ENCODE measurements at places on chromosomes 2 and 18. TPM values are rescaled to one million over a fixed set of nuclear protein-coding genes. Genes with fewer than 3 reads are reported as not detected.

KCNJ3 gene
- polyA plus RNA-seq, result 0.27 TPM

THSD7B gene
- 4.5 TPM for polyA plus RNA-seq

CERKL gene
- polyA plus RNA-seq, result 8.1 TPM

INPP5D gene
- polyA plus RNA-seq, result 15.1 TPM

ANKRD53 gene
- 3.0 TPM for polyA plus RNA-seq

IL1RN gene
- 1.3 TPM for polyA plus RNA-seq

REG3A gene
- polyA plus RNA-seq, result not detected

GRCh38 chr2:65320946-65321345 is 93.3 kb downstream of the ACTR2 start:
- no peaks in the 10 kb centered on the region for H3K27me3 ChIP-seq
- H3K36me3 ChIP-seq, result peaks cover 9% of the 10 kb centered on the region
- H3K4me3 ChIP-seq, result no peak overlapping the region
- no peaks in the 10 kb centered on the region for H3K4me1 ChIP-seq

DNA sequence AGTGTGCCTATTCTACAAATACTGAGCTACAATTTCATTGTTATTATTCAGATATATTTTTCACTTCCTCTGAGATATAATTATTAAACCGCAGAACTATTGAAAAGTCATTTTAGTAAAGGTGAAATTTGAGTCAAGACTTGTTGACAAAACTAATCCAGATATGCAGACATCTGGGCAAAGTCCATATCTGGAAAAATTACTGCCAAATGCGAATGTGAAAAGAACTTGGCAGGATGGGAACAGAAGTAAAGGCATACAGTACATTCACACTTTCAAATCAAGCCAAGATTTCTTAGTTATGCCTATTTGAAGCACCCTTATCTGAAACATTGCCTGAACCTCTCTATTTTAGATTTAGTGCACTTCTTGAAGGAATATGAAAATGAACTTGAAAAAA is 923.6 kb downstream of the CCDC85A start:
- no peak overlapping the region for H3K4me3 ChIP-seq
- no peak overlapping the region for H3K27ac ChIP-seq
- H3K4me1 ChIP-seq, result no peaks in the 10 kb centered on the region
- DNase-seq, result no peak

- H3K4me3 ChIP-seq, result peak overlapping the region; percentile 85
- peaks cover 31% of the 10 kb centered on the region for H3K4me1 ChIP-seq
- H3K27me3 ChIP-seq, result no peaks in the 10 kb centered on the region
- H3K27ac ChIP-seq, result no peak overlapping the region
Observed at GRCh38 chr2:242088471-242089212, 219.1 kb downstream of the RTP5 start.

- no peak overlapping the region for H3K4me3 ChIP-seq
- no peaks in the 10 kb centered on the region for H3K36me3 ChIP-seq
- DNase-seq, result no peak
- H3K4me1 ChIP-seq, result no peaks in the 10 kb centered on the region
- H3K27ac ChIP-seq, result no peak overlapping the region
Observed at GRCh38 chr2:239908308-239908707, 116.8 kb downstream of the NDUFA10 start.

GRCh38 chr2:88212251-88212790 is 42.2 kb downstream of the THNSL2 start:
- no peak for DNase-seq
- no peak overlapping the region for H3K4me3 ChIP-seq
- H3K4me1 ChIP-seq, result no peaks in the 10 kb centered on the region
- H3K27ac ChIP-seq, result no peak overlapping the region
- no peaks in the 10 kb centered on the region for H3K36me3 ChIP-seq
- H3K27me3 ChIP-seq, result peaks cover 4% of the 10 kb centered on the region

DNA sequence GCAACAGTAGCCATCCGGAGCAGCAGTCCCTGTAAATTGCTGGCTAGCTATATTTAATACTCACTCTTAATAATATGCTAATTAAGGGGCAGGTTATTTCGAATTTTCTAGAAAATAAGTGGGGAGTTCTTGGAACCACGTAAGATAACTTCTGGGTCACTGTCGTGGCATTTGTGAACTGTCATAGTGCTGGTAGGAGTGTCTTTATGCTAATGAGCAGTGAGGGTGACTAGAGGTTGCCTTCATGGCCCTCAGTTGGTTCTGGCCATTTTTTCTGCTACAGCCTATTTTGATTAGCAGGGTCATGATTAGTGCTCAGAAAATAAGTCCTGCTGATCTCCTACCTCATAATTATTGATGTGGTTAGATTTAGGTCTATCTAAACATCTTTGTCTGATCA is 249.9 kb upstream of the RASGRP3 start:
- no peaks in the 10 kb centered on the region for H3K36me3 ChIP-seq
- no peak overlapping the region for H3K4me3 ChIP-seq
- no peaks in the 10 kb centered on the region for H3K4me1 ChIP-seq
- DNase-seq, result no peak

- H3K4me3 ChIP-seq, result no peak overlapping the region
Observed at GRCh38 chr2:239479471-239479870, 78.7 kb upstream of the HDAC4 start.

DNA sequence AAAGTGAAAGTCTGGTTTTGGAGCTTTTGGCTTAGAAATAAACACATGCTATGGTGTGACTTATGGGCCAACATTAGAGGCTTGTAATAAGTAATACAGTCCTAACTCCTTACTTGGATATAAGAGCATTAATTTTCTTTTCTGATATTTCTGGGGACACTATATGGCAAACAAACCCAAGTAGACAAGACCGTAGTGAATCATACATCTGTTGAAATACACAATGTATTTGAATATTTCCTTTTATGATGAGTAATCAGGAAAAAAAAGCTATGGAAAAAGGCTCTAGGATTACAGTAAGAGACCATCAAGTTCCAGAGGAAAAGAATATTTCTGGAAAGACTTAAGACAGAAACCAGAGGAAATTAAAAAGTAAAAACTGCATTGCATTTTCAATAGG is 146.0 kb upstream of the CYP26B1 start:
- no peak overlapping the region for H3K4me3 ChIP-seq
- DNase-seq, result no peak
- no peaks in the 10 kb centered on the region for H3K4me1 ChIP-seq
- H3K36me3 ChIP-seq, result no peaks in the 10 kb centered on the region
- H3K27me3 ChIP-seq, result no peaks in the 10 kb centered on the region

DNA sequence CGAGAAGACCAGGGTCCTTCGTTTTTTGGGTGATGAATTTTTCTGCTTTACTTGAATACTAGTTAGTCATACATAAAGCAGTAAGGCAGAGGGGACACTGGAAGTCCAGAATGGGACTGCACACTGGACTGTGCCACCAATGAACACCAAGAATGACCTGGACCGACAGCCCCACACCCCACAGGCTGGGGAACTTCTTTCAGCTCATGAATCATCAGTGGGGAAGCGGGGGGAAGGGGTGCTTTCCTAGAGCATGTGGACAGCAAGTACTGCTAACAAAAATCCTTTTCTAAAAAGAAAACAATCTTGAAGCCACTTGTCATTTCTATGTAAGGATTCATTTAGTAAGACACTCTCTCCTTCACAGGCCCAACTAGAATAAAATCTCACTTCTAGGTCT is 86.0 kb downstream of the DTNB start:
- no peak overlapping the region for H3K27ac ChIP-seq
- no peak for DNase-seq
- no peak overlapping the region for H3K4me3 ChIP-seq
- H3K4me1 ChIP-seq, result peaks cover 22% of the 10 kb centered on the region

DNA sequence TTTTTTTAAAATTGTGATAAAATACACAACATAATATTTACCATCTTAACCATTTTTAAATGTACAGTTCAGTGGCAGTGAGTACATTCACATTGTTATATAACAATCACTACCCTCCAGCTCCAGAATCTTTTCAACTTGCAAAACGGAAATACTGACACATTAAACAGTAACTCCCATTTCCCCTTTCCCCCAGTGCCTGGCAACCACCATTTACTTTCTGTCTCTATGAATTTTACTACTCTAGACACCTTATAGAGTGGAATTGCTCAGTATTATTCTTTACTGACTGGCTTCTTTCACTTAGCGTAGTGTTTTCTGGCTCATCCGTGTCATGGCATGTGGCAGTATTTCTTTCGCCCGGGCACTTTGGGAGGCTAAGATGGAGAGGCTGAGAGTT is 32.6 kb downstream of the FASTKD2 start:
- no peak overlapping the region for H3K4me3 ChIP-seq
- peaks cover 9% of the 10 kb centered on the region for H3K36me3 ChIP-seq
- H3K27me3 ChIP-seq, result no peaks in the 10 kb centered on the region
- peak; percentile 11 for DNase-seq

DNA sequence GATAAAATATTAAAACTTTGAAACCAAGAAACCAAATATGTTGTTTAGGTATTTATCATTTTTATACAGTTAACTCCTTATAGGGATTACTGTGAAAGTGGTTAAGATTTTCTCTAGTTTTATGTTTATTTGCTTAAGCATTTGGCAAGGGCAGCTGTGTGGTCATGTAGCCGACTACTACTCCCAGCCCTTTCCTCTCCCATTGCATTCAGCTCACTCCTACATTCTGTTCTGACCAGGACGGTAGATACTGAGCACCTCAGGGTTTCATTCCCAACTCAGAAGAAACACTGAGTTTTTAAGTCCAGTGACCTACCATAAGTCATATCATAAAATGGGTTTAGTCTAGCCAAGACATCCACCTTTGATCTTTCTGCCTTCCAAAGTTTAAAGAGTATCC is 19.8 kb downstream of the FZD5 start:
- H3K4me1 ChIP-seq, result no peaks in the 10 kb centered on the region
- no peak overlapping the region for H3K4me3 ChIP-seq
- no peak for DNase-seq
- H3K27me3 ChIP-seq, result no peaks in the 10 kb centered on the region
- H3K36me3 ChIP-seq, result no peaks in the 10 kb centered on the region

DNA sequence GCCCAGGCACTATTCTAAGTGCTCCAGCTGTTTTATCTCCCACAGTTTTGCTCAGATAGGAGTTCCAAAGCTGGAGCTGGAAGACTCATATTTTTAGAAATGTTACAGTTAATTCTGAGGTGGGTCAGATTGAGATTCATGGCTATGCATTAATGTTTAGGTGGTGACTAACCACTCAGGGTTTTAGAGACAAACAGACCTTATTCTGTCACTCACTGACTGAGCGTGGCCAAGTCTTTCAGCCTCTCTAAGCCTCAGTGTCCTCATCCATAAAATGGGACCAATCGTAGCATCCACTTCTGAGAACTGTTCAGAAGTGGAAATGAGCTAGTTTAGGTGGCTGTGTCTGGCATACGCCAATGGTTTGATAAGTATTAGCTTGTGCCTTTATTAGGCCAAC is 4.3 kb upstream of the CASP8 start:
- H3K36me3 ChIP-seq, result no peaks in the 10 kb centered on the region
- no peak overlapping the region for H3K27ac ChIP-seq
- no peak for DNase-seq
- no peak overlapping the region for H3K4me3 ChIP-seq
- peaks cover 57% of the 10 kb centered on the region for H3K4me1 ChIP-seq
- no peaks in the 10 kb centered on the region for H3K27me3 ChIP-seq

DNA sequence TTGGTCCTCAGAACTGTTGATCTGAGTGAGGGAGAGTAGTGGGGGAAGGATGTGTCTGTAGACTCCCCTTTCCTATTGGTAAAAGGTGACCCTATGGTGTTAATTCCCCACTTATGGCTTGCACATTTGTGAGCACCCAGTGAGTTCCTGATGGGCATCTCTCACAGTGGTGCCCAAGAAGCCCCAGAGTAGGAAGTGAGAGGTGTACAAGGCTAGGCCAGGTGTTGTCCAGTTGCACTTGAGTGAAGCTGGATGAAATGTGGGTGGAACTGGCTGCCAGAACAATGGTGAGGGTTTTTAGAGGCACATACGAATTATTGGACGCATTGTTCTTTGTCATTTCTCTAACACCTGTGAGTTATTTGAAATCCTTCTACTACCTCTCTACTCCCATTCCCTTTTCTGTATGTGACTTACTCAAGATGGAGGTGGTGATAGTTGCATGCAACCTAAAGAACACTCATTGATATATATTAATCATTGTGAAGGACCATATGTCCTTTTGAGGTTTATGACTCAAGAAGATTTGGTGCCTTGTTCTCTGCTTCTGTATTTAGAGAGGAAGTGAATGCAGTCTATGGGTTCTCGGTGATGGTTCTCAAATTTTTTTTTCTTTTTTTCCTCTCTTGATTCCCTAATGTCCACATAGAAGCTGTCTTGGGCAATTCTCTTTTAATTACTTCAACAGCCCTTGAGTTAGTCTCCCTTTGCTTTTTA is 162.7 kb downstream of the FSHR start:
- DNase-seq, result no peak
- H3K27ac ChIP-seq, result no peak overlapping the region
- no peaks in the 10 kb centered on the region for H3K36me3 ChIP-seq
- H3K4me1 ChIP-seq, result no peaks in the 10 kb centered on the region
- H3K4me3 ChIP-seq, result no peak overlapping the region

- no peak overlapping the region for H3K4me3 ChIP-seq
- no peak for DNase-seq
- no peak overlapping the region for H3K27ac ChIP-seq
- H3K27me3 ChIP-seq, result no peaks in the 10 kb centered on the region
- peaks cover 4% of the 10 kb centered on the region for H3K4me1 ChIP-seq
Observed at GRCh38 chr2:101052147-101052546, 50.1 kb downstream of the RPL31 start.

DNA sequence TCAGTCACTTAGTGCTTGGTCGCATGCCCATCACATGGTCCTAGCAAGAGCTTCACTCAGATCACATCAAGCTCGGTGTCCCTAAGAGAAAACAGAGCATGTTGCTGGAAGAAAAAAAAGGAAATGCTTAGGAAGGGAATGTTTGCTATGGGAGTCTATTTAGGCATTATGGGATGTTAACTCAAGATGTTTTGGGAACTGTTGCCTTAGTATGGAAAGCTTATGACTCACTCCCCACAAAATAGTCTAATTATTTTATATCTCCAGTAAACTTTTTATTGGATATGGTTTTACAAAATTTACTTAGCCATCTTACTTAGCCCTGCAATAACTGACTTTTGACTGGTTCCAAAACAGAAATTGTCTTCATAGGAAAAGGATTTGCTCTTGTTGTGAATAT is 439.5 kb upstream of the ZEB2 start:
- H3K36me3 ChIP-seq, result no peaks in the 10 kb centered on the region
- DNase-seq, result no peak
- no peaks in the 10 kb centered on the region for H3K4me1 ChIP-seq
- H3K27ac ChIP-seq, result no peak overlapping the region

- peaks cover 23% of the 10 kb centered on the region for H3K4me1 ChIP-seq
- peak within 1 kb of the TSS; percentile 50 for H3K27ac ChIP-seq
- H3K36me3 ChIP-seq, result no peaks in the 10 kb centered on the region
Observed at GRCh38 chr2:54723131-54723995, at the start of gene EML6. EML6 (plus strand) TSS chr2:54723662; CDS start chr2:54725062, 1,400 bp downstream.

- no peak for DNase-seq
- no peaks in the 10 kb centered on the region for H3K27me3 ChIP-seq
- no peaks in the 10 kb centered on the region for H3K4me1 ChIP-seq
Observed at GRCh38 chr2:169073963-169074751, 4.8 kb downstream of the DHRS9 start.

DNA sequence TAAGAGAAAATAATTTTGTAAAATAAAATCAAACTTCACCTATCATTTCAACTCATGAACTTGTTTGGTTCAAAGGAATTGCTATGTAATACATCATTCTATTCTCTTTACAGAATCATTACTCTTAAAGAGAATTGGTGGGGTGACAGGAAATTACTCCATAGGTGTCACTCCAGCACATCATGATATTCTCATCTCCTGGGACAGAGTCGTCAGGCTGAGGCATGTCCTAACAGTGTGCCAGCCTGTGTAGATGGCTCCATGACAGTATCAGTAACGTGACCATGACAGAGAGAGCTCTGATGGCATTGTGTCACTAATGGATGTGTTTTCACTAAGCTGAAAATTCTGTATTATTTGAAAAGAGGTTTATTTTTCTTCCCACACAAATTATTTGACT is 13.9 kb downstream of the SPATS2L start:
- no peaks in the 10 kb centered on the region for H3K27me3 ChIP-seq
- H3K27ac ChIP-seq, result no peak overlapping the region
- DNase-seq, result no peak
- H3K36me3 ChIP-seq, result no peaks in the 10 kb centered on the region
- H3K4me3 ChIP-seq, result no peak overlapping the region

All from left lung (tissue), 14 donors.